ENCODE measurements at places on chromosomes 3 and 15.

DNA sequence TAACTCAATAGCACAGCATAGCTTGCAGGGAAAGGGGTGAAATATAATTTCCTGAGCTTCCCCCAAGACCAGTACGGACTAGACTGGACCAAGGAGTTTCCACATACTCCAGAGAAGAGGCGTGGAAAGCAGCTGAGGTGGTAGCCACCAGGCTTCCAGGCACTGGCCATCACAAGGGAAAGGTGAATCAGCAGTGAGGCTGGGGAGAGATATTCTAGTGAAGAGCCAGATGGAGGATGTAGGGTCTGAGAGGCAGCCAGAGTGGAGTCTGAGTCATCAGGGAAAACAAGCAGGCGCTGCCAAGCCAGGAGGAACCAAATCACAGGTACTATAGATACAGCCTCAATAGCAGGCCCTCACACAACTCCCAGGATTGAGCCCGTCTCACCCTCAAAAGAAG, 9.6 kb upstream of the RASA2 start:
- no peak for DNase-seq

GRCh38 chr3:115975353-115975752, 352.0 kb downstream of the GAP43 start:
- DNase-seq = no peak

- no peak for DNase-seq
These were observed 52.0 kb downstream of the POLR2M start for GRCh38 chr15:57758560-57758959.

GRCh38 chr15:51234176-51234927, 104.0 kb downstream of the CYP19A1 start:
- no peak for DNase-seq

GRCh38 chr3:177126015-177126773, 71.1 kb downstream of the TBL1XR1 start:
- no peak for DNase-seq

- DNase-seq = no peak
These were observed 172.4 kb downstream of the ATP8B4 start for GRCh38 chr15:49946681-49947080.

- DNase-seq = no peak
These were observed 930.6 kb upstream of the SEMA6D start for GRCh38 chr15:46786590-46787285.

DNA sequence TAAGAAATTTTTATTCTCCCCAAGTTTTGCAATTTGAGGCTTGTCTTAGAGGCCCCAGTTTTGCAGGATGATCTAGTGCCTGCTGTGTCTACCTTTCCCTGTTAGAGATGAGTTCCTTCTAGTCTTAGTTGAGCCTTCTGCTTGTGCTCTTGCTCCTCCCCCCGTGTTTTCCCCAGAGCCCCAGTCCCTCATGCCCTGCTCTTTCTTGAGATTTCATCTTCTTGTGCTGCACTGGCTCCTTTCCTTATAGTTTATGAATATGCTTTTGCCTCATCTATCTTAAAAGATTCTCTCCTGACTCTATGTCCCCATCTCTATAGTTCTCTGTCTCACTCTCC, 4.7 kb downstream of the GAP43 start:
- DNase-seq = no peak

GRCh38 chr3:168860592-168860991, 764.9 kb upstream of the GOLIM4 start:
- DNase-seq = no peak

- DNase-seq = no peak
These were observed 58.9 kb downstream of the SLMAP start for GRCh38 chr3:57815036-57815435.

Measured in T-helper 1 cell (primary cell).